ENCODE measurements at places on chromosomes 12 and 14.

DNA sequence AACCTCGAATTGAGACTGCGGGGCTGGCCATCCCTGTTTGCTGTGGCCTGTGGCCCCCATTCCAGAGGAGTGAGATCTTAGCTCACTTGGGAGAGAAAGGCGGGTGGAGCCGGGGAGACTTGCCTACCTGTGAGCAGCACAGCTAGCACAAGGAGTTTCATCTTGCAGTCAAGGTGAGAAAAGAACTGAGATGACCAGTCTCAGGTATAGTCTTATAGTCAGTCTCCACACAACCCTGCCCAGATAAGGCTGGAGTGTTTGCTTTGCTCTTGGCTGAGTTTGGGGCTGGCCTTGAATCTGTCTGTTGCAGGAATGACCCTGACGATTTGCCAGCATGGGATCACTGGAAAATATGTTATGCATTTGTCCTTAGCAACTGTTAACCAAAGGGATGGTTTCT, at the start of gene PLA2G1B:
Gene PLA2G1B, minus strand, starts transcription at position 187 of the 400 bp plus-strand sequence. Its CDS starts 26 bp downstream, at position 161.
- DNase-seq, result no peak

DNA sequence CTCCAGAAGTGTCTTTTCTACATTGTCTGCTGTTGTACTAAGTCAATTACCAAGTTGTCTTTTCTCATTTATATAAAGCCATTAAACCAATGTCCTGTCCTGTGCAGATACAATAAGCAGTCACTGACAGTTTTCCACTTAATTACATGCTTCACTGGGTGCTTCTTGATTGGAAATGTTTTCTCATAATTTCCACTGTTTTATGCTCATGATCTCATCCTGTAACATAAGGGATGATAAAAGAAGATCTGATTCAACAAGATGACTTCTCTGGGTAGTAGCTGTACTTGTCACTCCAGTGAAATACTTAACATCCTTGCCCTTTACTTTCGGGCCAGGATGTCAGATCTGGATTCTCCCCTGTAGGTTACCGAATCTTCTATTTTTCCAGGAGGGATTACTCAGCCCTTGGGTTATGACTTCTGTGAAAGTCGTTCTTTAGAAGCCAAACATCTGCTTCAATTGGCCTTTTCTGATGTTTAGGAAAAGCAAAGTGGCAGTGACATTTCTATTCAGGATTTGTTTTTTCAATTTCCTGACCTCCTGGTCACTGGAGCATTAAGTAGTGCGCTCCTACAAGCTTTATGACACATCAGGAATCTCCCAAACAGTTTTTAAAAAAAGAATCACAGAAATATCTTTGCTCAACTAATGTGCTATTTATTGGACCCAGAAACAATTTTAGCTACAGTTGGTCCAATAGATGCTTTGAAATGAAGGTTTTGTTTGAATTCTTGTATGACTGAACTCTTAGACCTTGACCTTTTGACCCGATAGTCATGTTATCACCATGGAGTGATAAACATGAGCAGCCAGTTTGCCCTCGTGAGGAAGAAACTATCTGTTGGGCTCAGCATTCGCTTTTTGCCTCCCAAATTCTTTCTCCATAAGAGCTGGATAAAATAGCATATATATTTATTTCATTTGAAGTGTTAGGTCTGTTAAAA, 234.5 kb upstream of the SSTR1 start:
- DNase-seq, result no peak

DNA sequence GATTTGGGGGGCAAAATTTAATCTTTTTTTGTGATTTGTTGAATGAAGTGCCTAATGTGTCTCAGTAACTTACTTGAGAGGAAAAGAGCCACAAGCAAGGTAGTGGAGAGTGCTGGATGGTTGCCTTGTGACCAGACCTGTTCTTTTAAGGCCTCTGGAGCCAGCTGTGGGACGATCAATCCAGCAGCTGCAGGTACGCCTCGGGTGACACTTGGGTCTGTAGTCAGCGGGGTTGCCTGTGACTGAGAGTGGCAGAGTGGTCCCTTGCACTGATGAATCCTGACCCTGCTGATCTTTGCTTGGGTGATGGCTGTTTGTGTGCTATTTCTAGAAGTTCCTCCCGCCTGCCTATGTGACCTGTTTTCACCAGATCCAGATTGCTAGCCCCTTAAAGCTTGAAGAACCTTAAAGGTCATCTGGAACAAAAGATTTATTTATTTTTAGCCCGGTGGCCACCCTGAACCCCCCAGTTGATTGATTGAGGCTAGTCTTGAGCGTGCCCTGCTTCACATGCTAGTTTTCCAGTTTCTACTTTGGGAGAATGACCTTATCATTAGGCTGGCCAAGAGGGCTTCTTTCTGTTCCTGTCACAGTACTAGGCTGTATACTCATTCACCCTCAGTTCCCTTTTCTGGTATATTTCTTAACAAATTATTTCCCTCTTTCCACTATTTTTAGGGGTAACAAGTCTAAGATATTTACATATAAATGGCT, 23.2 kb downstream of the PRKCH start:
- no peak for DNase-seq

DNA sequence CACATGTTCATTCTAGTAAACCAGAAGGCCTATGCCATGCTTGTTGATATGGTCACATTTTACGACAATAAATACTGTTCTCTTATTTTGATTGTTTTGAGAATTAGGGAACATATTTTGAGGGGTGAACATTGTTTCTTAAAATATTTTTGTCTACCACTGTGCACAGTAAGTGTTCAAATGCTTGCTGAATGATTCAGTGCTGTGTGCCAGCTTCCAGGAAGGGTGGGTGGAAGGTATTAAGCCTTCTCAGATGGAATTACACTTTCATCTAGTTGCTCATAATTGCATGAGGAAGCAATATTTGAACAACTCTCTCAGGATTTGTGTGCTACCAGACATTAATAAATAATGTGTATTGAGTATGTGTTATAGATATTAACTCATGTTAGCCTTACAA, 15.5 kb upstream of the TMX1 start:
- no peak for DNase-seq

- DNase-seq, result no peak
These were observed 23.8 kb downstream of the TMTC1 start for GRCh38 chr12:29759950-29760349.

DNA sequence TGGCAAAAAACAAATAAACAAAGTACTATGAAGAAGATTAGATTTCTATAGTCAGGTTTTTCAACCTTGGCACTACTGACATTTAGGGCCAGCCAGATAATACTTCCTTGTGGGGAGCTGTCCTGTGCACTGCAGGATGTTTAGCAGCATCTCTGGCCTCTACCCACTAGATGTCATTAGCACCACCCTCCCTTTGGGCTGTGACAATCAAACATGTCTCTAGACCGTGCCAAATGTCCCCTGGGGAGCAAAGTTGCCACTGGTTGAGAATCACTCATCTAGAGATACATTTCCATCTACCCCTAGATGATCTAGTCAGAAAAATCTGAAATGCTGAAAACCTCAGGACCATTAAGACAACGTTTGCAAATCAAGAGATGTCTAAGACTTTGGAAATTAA, 29.9 kb downstream of the SRRM4 start:
- no peak for DNase-seq

GRCh38 chr14:89025561-89026236, 201.2 kb downstream of the TTC8 start:
- no peak for DNase-seq

DNA sequence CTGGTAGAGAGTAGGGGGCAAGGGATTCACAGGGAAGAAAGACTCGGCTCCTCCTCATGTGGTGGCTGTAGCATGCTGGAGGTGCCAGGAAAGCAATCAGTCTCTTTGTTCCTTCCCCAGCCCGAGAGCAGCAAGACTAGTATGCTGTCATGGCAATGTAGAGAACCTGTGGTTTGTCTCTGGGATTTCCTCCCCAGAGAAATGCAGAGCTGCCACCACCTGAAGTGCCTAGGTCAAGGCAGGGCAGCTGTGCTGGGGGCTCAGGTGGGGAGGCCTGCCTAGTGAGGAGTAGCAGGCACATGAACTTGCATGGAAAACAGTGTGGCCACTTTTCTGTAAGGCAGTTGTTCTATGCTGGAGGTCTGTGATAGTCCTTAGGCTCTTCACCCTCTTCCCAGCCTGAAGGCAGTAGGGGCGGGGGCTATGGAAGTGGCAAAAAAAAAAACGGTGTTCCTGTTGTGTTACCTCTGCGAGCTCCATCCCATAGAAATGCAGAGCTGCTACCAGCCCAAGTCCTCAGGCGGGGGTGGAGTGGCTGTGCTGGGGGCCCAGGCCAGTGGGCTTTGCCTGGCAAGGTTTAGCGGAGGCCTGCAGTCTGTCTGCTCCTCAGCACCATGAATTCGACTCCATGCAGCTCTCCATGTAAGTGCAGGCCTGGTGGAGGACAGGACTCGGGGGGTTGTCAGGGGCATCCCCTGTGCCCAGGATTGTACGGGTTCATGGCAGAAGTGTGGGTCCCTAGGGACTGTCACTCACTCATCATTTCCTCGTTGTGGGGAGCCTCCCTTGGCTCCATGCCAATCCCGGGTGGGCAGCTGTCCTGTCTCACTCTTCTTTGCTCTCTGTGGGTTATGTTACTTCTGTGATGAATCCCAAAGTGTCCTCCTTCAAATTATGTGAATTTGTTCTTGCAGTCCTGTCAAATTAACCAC, 4.1 kb upstream of the CLEC4D start:
- DNase-seq, result no peak

DNA sequence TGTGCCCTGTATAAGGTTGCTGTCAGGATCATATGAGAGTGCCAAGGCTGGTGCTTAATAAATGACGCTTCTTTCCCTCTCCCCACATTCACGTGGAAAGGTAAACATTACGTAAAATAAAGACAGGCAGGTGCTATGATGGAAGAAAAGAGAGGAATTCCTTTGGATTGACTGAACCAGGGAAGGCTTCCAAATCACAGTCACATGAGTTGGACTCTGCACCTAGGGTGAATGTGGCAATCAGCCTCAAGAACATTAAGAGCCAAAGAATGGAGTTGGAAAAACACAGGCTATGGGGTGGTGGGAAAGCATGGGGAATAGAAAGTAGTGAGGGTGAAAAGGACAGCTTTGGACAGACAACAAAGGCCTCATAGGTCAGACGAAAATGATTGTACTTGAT, 473.1 kb downstream of the VRK1 start:
- DNase-seq, result no peak

- no peak for DNase-seq
These were observed 303.9 kb downstream of the CACNA1C start for GRCh38 chr12:2356601-2357125.

DNA sequence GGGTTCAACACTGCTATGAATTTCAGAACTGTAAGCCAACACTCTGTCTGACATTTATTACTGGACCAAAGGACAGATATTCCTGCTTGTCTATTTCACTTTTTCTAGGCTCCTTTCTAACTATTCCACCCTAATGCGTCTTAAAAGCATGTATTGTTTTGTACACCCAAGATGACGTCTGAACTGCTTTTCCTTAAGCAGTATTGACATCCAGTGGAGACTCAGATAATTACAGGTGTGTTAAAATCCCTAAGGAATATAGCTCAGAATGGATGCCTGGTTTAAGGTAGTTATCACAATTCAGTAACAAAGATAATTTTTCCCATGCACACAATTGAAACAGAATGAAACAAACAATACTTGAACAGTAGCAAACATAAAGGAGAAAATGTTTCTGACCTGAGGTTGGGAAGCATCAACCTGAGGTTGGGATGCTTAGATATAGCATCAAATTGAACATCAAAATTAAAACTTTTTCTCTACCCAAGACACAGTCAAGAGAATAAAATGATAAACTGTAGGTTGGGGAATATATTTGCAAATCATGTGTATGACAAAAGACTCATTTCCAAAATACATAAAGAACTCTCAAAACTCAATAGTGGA, 93.7 kb upstream of the PTPRR start:
- no peak for DNase-seq

- DNase-seq, result no peak
These were observed 33.4 kb downstream of the ANO4 start for GRCh38 chr12:100827901-100828520.

DNA sequence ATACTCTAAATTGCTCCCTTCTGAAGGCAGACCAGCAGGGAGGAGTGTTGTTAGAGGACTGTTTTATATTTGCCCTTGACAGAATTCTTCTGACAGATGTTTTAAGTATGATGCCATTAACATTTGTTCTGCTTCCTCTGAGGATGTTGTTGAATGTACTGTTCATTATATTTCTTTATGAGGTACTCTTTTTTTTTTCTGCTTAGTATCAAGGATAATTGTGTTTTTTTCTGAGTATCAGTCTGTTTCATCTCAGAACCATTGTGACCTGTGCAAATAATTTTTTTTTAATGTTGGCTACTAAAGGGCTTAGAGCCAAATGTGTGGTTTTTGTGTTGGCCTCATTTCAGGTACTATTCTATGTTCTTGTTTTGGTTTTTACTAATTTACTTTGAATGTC, 10.6 kb downstream of the METAP2 start:
- DNase-seq, result no peak

DNA sequence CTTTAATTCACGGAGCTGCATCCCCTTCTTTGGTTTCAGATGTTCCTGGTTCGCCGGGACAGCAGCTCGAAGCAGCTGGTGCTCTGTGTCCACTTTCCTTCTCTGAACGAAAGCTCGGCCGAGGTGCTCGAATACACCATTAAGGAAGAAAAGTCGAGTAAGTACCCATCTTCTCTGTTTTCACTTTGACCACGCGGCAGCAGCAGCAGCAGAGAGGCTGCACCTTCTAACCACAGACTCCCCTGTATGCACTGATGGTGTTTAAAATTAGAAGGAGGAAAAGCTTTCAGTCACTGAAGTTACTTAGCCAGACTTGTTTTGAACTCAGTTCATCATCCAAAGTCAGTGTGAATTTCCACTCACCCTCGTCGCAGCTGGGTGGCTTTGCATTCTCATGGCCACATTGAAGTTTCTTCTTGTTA, 63.8 kb downstream of the RIN3 start:
- no peak for DNase-seq

GRCh38 chr12:6768990-6769389, 2.8 kb downstream of the PTMS start:
- DNase-seq, result no peak

DNA sequence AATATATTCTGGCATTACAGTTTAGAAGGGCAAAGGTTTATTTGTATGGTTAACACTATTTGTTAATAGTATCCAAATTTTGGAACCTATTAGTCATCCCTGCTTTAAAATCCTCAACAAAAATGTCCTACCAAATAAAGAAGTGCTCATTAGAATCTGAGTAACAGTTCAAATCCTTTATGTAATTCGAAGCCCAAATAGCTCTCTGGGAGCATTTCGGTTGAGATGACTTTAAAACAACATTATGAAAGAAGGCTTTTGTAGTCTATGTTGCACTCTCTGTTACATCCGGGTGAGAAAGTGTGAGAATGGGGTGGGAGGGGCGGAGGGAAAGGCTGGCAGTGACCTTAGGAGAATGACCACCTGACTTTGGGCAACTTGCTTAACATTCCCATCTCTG, 59.7 kb downstream of the SLC38A1 start:
- DNase-seq, result no peak

DNA sequence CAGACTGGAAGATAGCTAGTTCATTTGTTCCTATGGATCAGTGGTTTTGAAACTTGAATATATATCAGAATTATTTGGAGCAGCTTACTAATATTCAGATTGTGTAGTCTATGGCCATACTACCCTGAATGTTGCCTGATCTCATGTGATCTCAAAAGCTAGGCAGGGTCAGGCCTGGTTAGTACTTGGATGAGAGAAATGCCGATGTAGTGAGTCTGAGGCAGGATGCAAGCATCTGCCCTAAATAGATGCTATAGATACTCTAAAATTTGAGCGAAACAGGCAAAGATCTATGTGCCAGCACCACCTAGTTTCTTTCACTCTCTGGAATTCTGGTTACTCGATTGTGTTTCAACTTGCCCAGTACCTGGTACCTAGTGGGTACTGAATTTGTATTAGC, 40.9 kb downstream of the FRMD6 start:
- no peak for DNase-seq
